ENCODE measurements at places on chromosomes 7 and 10. TPM values are rescaled to one million over a fixed set of nuclear protein-coding genes. Genes with fewer than 3 reads are reported as not detected.

DNA sequence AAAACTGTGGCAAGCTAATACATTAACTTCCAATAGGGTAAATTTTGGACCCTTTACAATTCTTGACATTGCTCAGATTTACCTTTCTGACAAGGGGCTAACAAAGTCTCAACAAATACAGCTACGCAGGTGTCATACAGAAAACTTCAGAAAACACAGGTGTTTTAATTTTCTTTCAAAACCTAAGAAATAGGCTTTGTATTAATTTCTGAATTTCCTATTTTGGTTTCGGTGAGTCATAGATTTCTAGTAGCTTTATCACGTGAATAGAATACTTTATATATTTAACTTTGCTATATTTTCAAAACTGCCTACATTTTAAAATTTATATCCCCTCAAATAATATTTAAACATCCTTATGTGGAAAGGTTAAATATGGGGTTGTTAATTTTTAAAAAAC, 215.3 kb downstream of the DGKB start:
- no peak for DNase-seq

The PTPRN2 gene
- polyA plus RNA-seq, result 7.5 TPM

The OR2A42 gene
- 2.2 TPM for polyA plus RNA-seq

DNA sequence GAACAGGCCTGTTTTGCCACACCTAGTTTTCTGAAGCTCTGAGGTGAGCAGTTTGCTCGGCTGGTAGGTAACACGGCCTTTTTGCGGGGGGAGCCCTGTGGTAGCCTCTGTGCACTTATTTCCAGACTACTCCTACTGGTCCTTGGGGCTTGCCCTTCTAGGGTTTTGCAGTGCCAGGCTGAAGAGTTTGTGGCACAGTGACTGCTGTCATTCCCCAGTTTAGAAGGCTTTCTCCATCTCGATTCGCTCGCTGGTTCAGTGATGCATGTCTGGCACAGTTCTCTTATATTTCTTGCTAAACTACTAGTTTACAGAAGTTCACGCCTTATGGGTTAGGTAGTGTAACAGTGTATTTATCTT, 711 bp downstream of the KIF20B start:
- no peak for DNase-seq

DNA sequence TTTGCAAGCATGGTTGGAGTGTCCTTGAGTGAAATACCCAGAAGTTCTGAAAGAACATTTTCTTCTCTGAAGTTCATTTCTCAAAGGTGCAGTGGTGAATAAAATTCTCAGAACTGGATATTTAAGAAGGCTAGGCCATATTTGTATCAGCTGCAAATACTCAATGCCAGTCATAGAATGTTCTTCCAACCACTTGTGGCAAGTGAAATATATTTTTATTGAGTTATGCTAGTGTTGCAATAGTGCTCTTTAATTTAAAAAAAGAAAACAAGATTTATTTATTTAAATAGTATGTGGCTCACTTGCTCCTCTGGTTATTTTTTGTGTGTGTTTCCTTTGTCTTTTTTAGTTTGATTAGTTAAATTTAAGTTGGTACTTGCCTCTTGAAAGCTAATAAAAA, 64.5 kb downstream of the PALS2 start:
- DNase-seq, result no peak

The POU6F2 gene
- polyA plus RNA-seq, result 0.13 TPM

DNA sequence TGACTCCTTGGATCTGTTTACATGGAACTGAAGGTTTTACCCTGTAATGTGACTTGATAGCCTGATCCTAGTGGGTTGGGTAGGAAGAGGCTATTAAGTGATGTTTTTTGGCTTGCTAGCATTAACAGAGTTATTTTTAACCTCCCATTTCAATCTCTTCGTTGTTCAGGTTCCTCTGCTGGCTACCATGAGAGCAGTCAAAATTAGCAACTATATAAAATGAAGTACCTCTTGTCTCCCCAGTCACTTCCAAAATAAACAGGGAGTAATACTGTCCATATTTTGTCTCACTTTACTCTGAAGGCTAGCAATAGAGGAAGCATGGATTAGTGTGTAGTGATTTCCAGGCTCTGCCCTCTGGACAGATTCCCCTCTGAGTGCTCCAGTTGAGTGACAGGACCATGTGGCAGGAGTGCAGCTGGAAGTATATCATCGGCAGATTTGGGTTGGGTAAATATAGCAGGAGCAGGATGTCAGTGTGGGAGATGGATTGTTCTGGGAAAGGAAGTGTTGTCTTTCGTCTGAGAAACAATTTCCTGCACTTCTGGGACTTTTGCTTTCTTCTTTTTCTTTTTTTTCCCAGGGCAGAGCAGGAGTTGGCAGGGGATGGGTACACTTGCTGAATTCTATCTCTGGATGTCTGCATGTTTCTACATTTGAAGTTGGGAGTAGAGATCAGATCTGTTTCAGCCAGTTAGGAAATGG, 35.2 kb downstream of the GBF1 start:
- no peak for DNase-seq

DNA sequence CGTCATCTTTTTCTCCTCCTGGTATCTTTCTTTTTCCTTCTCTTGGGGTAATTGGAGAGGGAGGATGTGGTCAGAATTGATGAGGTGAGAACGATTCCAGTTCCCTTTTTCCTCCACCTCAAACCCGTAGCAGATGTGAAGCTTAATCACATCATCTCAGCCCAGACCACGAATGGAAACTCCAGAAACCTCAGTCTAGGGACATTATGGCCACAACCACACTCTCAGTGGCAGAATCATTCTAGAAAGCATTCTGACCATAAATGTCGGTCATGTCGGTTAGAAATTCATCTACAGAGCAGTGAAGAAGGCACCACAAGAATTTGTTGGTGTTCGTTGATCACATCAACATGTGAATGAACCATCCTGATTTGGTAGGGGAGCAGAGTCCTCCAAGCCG, 78.7 kb downstream of the GATA3 start:
- no peak for DNase-seq

GRCh38 chr7:16063716-16064675, 357.3 kb downstream of the CRPPA start:
- no peak for DNase-seq

GRCh38 chr7:156176039-156176438, 363.8 kb upstream of the SHH start:
- no peak for DNase-seq

DNA sequence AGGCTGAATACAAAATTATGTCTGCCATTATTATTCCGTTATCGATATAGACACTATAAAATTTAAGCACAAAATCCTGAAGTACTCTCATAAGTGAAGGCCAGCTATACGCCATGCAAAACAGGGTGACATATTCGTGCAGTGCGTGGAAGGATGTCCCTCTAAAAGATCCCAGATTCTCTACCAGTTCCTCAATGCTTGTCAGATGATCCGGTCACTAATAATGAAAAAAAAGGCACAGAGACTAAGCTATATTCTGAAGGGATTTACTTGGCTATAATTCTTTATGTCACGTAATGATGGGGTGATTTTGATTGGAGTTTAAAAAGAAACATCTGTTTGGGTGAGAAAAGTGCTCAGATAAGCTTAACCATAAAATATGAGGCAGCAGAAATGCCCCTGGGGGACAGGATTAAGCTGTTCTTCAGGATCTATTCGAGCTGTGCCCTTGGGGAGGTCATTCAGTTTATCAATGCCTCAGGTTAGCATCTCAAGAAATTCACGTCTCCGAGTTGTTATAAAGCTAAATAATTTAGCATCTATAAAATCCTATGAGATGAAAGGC, 229.7 kb upstream of the PITRM1 start:
- no peak for DNase-seq

DNA sequence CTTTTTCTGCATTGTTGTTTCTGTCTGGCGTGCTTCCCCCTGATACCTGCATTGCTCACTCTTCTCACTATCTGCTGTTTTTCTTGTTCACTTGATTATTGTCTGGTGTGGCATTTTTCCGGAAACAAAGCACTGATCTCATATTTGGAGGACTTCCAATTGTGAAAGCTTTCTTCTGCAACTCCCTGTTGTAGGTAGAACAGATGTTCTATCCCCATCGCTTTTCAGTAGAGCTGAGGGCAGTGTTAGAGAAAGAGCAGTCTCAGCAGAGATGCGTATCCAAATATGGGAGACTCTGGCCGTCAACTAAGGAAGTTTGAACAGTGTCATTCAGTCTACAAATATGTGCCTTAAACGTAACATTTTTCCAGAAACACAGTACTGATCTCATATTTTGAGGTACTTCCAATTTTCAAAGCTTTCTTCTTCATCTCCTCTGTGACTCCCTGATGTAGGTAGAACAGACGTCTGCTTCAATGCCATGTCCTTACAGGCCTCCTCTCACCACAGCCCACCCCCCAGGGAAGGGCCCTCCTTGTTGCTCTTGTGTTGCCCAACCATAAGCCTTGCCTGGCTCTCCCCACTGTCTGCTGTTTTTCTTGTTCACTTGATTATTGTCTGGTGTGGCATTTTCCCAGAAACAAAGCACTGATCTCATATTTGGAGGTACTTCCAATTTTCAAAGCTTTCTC, 27.1 kb upstream of the GJD4 start:
- DNase-seq, result no peak

GRCh38 chr10:35822316-35822715, 180.2 kb upstream of the FZD8 start:
- DNase-seq, result peak; percentile 28

The TUBB8 gene
- 0.76 TPM for polyA plus RNA-seq

- DNase-seq, result no peak
Measured at GRCh38 chr7:149720372-149721083, 52.9 kb downstream of the ZNF467 start.

DNA sequence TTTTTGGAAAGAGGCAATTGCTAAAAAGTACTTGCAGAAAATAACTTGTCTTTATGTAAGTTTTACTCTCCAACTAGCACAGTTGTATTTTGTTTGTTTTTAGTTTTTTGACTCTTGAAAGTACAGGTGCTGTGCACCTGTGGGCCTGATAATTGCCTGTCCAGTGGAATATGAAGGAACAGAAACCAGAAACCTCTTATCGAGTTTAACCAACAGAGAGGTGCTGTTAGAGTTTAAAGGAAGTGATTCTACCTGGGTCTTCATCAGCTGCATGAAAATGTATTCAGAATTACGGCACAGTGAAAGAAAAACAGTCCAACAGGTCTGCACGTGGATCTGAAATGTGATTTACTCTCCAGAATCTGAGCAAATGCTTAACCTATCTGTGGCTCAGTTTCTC, 326.6 kb upstream of the POM121L12 start:
- no peak for DNase-seq

The HOXA3 gene
- polyA plus RNA-seq, result 44.1 TPM

- no peak for DNase-seq
Measured at GRCh38 chr7:142860968-142861367, 6.1 kb downstream of the EPHB6 start.

GRCh38 chr7:80679921-80680907, 41.8 kb downstream of the CD36 start:
- DNase-seq, result no peak

DNA sequence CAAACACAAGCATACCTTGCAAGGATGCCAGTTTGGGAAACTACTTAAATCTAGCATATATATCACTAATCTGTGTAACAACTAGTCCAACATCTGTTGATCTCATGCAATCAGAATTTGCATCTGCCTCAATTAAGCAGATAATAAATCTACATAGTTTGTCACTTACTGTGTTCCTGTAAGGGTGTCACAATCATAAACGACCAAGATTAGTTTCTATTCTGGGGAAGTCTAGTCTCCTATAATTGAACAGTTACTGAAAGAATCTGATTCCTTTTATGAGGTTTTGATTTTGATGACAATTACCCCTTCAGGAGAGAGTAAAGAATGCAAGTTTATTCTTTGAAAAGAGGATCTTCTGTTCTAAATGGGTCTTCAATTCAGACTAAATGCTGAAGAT, 85.5 kb upstream of the LRRN3 start:
- DNase-seq, result no peak

DNA sequence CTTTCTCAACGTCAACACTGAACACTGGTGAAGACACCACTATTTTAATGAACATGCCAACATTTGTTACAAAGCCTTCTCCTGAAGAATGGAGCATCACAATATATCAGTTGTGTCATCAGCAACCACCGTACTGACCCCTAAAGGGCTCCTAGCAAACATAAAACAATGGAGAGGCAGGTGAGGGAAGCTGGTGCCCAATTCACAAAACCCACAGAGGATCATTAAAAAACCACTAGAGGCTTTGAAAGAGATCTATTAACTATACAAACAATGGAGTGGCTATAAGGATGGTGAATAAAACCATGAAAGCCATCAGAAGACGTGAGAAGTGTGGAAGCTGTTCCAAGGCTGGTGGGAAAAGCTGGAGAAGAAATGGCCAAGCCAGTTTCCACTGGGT, 150.8 kb downstream of the FAM107B start:
- DNase-seq, result no peak

DNA sequence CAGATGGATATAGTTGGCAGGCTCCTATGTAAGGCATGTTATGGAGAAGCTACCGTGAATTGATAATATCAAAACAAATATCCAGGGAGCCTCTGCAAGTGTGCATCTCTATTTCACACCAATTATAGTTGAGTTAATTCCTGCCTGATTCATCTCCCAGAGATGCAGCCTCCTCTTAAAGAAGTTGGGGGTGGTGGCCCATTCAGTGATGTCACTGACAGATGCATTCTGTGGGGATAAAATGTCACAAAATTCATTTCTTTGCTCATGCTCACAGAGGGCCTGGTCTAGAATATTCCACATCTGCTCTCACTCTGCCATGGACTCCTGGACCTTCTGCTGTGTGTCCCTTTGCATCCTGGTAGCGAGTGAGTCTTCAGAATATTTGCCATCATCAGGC, 189.1 kb upstream of the PRSS1 start:
- no peak for DNase-seq

- DNase-seq, result no peak
Measured at GRCh38 chr10:110762849-110763211, 108.9 kb upstream of the PDCD4 start.

The NOLC1 gene
- 82.3 TPM for polyA plus RNA-seq

The PTPRZ1 gene
- polyA plus RNA-seq, result 116 TPM

GRCh38 chr7:48438206-48438605, 266.9 kb downstream of the ABCA13 start:
- DNase-seq, result peak; percentile 16

DNA sequence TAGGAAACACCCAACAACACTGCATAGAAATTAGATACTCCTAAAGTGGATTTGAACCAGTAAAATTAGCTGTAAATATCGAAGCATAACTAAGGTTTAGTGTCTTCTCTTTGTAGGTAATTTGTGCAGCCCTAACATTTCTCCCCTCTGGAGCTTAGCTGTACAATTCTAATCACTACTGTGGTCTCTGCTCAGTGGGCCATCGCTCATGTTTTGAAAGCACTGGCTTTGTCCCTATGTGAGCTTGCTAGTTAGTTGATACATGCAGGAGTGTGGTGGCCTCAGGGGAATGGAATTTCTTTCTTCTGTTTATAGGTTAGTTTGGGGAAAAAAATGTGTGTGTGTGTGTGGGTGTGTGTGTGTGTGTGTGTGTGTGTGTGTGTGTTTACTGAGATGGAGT, 373.1 kb downstream of the DPP6 start:
- DNase-seq, result no peak

GRCh38 chr7:139738101-139738489, 39.7 kb downstream of the HIPK2 start:
- DNase-seq, result no peak

The FBXO24 gene
- polyA plus RNA-seq, result 4.2 TPM

DNA sequence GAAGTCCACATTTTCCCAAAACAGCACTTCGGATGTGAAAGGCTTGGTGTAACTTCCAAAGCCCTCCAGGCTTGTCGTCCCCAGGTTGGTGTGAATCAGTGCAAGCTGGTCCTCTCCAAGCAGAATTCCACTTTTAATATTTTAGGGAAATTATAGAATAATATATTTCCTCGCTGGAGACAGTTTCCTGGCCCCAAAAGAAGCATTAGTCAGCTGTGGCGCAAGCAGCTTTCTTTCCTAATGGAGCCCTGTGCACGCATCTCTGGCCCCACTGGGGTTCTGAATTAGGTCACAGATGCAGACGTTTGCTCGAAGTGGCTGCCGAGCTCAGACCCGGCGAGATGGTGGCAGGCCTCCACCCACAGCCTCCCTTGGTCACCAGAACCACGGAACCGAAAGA, 33.3 kb upstream of the MNX1 start:
- peak; percentile 39 for DNase-seq

Measured in right lung (tissue), 10 donors.